NCI-H2171 treated with DMSO at 0.1 percent for 48 hours (cell line): ENCODE measurements at places on chromosomes 11 and 22.

DNA sequence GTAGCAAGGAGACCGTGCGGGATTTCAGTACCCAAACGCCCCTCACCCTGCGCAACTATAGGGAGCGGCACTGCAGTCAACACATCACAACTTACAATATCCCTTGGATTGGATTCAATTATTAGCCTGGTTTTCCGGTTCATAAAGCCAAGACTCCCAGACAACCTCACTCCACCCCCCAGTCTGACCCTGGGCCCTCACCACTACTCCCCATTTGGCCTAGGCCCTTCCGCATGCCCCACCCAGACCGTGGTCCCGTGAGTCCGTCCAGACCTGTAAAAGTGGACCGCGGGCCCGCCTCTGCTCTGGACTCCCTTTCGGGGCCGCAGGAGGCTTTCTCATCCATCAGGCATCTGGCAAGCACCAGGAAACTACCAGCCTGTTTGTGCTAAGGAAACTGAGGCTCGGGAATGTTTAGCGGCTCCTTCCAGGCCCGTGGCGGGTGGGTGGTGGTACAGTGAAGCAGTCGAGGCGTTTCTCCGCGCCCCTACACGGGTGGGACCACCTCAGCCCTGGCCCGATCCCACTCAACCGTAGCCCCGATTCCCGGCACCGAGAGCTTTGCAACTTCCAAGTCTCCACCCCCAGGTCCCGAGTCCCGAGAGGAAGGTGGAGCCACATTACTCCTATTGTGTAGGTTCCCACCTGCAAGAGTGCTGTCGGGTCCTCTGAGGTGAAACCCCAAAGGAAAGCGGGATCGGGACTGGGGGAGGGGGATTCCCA is 679 bp upstream of the DPP3 start:
- peak; percentile 91 for DNase-seq

DNA sequence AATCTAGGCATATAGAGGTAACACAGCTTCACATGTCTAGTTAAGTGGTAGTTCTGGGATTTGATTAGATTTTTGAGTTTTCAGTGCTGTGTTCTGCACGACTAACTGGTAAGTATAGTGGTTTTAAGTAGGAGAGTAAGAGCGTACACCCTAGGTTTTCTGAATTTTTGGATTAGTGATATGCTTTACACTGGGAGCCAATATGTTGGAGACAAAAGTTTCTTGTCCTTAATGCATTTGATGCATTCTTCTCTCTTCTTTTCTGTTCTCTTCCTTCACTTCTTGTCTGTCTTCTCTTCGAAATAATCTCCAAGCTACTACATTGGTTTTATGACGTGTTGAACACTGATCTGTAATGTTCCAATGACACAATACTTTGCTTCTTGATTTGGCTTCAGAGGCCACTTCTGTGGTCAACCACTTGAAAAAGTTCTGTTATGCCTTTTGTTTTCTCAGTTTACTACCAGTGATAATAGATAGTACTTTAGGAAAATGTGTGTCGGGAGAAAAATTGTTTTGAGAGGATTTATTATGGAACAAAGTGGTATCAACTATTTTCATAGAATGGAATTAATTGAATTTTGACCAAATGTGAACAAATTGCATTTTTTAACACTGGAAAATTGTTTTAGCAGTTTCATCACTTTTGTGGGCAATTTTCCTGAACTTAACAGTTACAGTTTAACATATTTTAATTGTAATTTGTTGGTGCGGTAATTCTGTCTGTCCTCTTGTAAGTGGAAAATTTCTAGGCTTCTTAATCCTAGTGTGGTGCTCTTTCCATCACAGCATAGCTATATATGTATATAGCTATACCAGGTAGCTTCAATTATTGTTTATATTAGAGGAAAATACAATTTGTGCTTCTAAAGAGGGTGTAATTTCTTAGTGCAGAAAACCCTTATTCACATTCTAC is 2.6 kb downstream of the PDE3B start:
- DNase-seq, result no peak

- no peak for DNase-seq
Observed at GRCh38 chr22:19962909-19963806, 21.5 kb upstream of the TXNRD2 start.

GRCh38 chr22:43953988-43954785 is 1.1 kb upstream of the SAMM50 start:
- DNase-seq, result peak; percentile 5

GRCh38 chr11:108538022-108538424 is 39.8 kb upstream of the POGLUT3 start:
- DNase-seq, result no peak

- DNase-seq, result no peak
Observed at GRCh38 chr11:122139595-122139866, 23.5 kb upstream of the BLID start.

DNA sequence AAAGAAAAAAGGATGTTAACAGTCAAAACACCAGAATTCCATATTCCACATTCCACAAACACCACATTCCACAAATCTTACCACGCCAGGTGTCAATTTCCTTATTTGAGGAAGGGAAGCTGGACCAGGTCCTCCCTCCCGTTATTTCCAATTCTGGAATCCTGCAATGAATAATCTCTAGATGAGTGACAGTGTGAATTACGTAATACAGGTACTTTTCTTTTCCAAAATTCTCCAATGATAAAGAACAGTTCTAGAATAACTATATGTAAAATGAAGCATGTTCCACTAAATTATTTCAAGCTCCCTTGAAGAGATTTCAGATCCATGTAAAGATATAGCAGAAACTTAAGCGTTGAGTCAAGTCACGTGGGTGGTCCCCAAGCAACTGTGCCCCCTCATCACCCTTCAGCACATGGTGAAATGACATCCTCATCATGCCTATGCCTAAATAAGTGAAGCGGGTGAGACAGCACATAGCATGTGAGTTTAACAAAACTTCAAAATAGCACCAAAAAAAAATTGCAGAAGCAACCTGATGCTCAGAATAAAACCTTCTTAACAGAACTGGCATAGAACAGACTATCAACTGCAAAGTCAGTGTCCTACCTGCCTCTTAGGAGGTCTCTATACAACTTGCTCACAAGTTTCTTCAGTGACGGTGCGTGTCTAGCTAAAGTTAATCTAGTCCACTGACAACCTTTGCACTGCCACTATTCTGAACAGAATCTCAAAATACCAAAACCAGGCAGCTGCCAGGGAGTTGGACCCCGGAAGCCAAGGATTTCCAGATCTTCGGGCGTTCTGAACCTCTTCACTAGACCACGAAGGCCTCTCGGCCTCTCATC is 876 bp downstream of the NFRKB start:
- no peak for DNase-seq

DNA sequence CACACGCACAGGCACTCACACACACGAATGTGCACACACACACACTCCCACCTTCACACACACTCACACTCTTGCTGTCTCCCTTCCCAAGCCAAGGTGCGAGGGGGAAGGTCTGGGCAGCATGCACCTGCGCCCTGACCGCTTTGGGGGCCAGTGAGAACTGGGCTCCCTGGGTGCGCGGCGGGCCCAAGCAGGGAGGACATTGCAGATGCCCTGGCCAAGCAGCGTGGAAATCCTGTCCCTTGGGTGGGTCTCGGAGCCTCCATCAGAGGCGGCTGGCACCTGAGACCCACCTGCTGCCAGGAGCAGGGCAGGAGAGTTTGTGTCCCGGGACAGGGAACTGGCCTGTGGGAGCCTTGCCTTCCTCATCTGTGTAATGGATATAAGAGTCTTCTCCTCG is 3.3 kb downstream of the CD81 start:
- DNase-seq, result no peak

- no peak for DNase-seq
Observed at GRCh38 chr11:93694109-93694508, 32.6 kb downstream of the CEP295 start.

DNA sequence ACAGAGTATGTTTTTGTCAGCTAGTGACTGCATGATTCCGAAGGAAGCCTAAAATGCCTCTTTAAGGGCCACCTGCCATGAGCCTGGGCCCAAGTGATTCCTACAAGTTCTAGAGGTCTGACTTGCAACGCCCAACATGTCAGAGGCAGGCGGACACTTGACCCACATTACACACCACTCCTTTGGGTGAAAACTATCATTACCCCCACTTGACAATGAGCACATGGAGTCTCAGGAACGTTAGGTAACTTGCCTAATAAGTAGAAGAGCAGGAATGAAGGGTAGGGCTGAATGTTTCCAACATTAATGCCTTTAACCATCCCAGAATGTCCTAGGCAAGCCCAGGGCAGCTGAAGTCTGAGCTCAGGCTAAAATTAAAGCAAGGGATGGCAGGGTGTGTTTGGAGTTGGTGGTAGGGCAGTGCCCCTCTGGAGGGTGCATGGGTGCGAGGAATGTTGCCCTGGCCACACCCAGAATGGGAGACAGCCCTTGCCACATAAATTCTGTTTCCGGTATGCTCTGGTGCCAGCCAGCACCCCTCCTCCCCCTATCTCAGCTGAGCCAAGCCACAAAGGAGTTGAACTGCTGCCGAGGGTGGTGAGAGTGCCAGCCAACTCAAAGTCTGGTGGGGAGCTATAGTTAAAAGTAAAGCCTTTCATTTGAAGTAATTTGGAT is 2.5 kb downstream of the PLAAT2 start:
- DNase-seq, result no peak

DNA sequence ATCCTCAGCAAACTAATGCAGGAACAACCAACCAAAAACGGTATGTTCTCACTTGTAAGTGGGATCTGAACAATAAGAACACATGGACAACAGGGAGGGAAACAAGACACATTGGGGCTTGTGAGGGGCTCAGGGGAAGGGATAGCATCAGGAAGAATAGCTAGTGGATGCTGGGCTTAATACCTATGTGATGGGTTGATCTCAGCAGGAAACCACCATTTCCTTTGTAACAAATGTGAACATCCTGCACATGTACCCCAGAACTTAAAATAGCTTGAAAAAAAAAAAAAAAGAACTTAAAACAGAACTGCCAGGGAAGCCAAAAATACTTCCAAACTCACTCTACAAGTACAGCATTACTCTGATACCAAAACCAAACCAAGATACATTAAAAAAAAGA is 33.8 kb downstream of the CASP4 start:
- no peak for DNase-seq

DNA sequence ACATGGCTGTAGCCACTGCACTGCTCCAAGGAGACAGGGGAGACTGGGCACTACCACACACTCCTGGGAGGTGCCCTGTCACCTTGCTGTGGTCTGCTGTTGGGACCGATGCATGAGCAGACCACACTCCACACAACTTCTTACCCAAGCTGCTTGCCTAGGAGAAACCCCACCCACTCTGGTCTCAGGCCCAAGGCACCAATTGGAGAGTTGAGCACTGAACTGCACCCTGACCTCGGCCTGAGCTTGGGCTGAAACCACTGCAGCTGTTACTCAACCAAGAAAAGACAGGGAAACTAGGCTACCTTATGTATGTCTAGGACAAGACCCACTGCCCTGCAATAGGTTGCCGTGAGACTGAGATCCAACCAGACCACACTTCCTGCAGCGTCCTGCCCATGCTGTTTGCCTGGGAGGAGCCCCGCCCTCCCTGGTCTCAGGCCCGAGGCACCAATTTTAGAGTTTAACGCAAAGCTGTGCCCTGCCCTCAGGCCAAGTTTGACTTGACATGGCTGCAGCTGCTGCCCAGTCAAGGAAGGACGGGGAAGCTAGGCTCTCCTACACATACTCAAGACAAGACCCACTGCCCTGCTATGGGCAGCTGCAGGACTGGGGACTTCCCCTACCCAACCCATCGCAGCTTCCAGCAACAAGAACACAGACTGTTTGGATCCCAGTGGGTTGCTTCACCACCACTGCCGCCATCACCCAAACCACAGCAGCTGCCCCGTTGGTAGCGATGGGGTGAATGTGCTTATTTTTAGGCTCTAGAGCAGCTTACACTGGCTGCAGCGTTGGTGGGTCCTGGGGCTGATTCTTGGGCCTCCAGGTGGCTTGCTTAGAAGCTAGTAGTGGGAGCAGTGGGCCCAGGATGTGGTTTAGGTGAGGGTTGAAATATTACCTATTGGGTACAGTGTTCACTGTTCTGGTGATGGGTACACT is 66.8 kb downstream of the BRD1 start:
- no peak for DNase-seq

DNA sequence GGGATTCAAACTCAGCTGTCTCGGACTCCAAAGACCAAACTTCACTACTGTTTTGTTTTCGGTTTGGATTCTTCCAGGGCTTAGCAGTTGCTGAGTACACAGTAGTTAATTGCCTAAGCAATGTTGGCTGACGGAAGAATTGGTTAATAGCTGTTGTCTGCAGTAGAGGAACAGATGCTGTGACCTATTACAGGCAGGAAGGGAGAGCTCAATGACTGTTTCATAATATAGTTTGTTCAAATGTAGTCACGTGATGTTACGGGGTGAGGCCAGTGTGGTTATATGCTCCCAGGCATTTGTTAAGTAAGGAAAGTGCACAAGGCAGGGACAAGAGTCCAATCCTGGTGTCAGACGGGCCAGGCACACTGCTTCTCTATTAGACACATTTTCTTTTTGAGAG is 222.6 kb upstream of the CCDC90B start:
- peak; percentile 40 for DNase-seq

GRCh38 chr11:12746593-12747097 is 72.4 kb downstream of the TEAD1 start:
- peak; percentile 91 for DNase-seq

DNA sequence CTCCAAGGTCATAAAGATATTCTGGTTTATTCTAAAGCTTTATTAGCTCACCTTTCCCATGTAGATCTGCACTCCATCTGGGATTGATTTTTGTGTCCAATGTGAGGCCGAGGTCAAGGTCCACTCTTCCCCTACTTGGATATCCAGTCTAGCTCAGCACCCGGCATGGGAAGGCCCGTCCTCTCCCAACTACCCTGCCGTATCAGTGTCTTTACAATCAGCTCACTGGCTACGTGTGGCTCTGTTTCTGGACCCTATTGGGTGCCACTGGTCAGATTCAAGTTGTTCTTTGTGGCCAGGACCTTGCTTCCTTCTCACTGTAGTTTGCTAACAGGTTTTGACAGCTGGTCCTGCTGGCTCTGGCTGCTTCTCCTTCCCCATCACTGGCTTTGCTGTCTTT is 30.9 kb downstream of the KCNQ1OT1 start:
- no peak for DNase-seq

- no peak for DNase-seq
Observed at GRCh38 chr11:46617972-46618314, 590 bp downstream of the ATG13 start.

DNA sequence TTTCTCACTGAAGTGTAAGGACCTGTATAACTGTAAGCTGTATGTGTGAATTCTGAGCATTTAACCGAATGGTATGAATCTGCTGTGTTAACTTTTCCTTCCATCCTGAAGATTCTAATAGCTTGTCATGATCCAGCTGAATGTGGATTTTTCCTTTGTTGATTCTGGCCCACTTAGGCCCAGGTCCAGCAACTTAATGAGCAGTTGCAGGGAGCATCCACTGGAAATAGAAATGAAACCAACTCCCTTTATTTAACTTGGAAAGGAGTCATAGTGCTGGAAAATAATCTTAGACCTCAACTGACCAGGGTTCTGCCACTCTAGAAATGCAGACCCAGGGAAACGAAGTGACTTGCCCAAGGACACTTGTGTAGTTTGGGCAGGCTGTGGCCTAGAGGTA is 142.3 kb upstream of the MTNR1B start:
- no peak for DNase-seq
